Mesenchymal stem cell (in vitro differentiated cells and primary cell): ENCODE measurements at places on chromosomes 2 and 18.
A peak's percentile ranks its signal among the peaks of the same experiment; 100 is the strongest.

DNA sequence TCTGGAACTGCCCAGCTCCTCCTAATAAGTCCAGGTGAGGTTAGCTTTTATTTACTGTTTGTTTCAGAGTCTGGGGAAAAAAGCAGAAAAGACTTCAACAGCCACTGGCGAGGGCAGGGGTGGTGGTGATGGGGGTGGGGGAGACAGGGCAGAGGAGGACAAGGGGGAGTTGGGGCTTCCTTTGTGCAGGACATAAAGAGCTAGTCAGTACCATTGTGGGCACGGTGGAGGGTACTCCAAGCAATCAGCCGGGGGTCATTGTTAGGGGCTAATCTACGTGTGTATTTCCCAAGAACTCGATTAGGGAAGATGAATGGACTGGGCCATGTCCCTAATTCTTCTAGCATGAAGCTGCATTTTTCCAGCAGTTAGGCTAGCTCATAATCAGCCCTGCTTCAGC, 2.8 kb upstream of the RAX start:
- DNase-seq, result no peak

GRCh38 chr2:64019083-64019974, at the start of gene VPS54:
VPS54 (minus strand) TSS chr2:64019428; CDS start chr2:63983999, 35,429 bp downstream.
- peak; percentile 74 for DNase-seq

DNA sequence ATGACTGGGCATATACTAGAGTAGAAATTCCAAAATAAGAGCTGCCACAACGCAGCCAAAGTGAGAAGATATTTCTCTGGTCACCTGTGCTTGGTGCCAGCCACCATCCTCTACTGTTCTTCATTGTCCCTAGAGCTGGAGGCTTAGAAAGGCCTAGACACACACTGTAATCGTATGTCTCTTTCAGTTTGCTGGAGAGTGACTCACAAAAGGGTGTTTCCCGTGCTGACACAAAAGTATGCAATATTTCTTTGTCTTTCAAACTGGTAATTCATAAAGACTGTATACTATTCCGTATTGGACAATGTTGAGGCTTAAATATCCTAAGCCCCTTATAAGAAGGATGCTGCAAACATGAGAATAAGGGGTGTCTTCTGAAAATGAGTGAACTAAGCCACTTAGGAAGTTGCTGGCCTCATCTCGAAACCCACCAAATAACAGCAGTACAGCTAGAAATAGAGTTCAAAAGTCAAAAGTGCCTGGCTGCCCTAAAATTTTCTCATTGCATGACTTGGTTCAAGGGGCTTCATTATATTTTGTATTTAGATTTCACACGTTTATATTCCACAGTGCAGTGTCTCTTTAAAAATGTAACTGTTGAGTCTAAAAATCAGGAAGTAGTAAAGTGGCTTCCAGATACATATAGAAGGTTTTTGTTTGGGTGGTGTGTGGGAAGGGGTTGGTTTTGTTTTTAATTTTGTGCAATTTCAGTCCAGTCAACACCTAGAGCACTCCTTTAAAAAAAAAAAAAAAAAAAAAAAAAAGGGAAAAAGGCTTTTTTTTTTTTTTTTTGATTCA, 601.1 kb downstream of the ARHGAP15 start:
- DNase-seq, result peak; percentile 46

DNA sequence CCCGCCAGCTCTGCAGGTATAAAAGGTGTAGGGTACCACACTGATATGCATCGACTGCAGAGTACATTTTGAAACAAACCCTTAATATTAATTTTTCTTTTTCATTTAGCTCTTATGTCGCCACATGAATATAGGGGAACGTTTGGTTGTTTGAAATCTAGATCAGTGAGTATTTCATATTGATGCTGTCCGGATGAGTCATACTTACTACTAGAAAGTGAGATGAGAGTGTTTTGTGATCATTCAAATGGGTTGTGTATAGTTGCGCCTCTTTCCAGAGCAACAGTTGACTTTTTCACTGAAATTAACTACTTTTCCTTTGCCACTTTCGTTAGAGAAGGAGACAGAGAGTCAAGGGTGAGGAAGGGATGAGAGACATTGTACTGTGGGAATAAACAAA, 24.6 kb downstream of the NPAS2 start:
- no peak for DNase-seq

DNA sequence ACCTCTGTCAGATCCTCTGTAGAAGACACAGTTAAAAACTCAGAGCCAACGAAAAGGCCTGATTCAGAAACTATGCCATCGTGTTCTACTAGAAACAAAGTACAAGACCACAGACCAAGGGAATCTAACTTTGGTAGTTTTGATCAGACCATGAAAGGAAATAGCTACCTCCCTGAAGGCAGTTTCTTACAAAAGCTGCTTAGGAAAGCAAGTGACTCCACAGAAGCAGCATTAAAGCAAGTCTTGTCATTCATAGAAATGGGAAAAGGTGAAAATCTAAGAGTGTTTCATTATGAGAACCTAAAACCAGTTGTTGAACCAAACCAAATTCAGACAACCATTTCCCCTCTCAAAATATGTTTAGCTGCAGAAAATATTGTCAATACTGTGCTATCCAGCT, 58.2 kb downstream of the FSIP2 start:
- DNase-seq, result no peak

DNA sequence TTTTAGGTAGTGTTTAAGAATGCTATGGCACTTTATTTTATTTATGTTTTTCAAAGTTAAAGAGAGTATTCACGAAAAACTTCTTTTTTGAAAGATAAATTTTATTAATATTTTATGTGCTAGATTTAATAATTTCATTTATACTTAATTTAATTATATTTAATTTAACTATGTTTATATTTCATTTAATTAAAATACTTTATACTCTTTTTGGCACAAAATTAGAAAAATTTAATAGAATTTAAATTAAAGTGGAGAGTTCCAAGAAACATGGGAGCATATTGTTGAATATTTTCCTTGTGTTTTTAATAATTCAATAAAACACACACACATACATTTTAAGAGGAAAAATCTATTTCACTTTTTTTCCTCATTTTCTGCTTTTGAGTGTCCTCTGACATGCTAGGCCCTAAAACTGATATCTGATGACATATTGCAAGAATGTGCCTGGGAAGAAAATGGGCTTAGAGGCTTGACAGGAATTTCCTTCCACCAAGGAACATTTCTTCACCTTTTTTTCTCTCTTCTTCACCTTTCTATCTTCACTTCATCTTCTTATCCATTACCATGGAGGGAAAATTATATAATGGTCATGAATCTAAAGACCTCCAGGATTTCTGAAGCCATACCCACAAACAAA, 15.4 kb downstream of the ARHGAP28 start:
- DNase-seq, result no peak

- DNase-seq, result no peak
These were observed 15.0 kb upstream of the OTX1 start for GRCh38 chr2:63035660-63036059.

GRCh38 chr2:11745613-11746375, 638 bp upstream of the LPIN1 start:
- DNase-seq, result no peak

- no peak for DNase-seq
These were observed 32.4 kb downstream of the TTLL4 start for GRCh38 chr2:218743068-218743467.

DNA sequence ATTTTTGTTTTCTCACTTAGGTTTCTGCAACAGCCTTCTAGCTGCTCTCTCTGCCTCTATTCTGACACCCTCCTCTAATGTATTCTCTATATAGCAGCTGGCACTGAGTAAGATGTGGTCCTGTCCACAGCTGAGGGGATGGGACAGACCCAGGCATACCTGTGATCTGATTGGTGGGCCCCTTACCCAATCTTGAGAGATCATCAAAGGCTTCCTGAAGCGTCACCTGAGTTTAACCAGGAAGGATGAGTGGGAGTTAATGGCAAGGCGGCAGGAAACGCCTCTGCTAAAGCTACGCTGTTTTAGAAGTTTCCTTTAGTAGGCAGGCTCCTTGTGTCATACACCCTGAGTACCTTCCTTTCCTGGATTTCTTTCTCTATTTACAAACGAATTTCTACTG, 5.7 kb upstream of the TET3 start:
- no peak for DNase-seq

- DNase-seq, result peak; percentile 3
These were observed 203.9 kb downstream of the PRKCE start for GRCh38 chr2:45855374-45855773.

DNA sequence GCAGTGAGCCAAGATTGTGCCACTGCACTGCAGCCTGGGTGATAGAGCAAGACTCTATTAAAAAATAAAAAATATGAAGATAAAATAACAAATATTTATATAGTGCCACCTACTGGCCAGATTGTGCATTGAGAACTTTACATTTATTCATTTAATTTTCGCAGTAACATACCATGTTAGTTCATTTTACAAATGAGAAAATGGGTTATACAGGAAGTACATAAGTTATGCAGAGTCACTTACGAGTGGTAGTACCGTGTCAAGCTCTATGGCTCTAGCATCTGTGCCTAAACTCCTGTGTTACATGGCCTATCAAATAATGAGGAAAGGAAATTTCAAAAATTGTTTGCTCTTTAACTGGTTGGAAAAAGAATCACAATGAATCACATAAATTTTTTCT, 27.9 kb downstream of the RIF1 start:
- DNase-seq, result peak; percentile 41

- DNase-seq, result peak; percentile 52
These were observed 1.1 kb downstream of the HADHB start for GRCh38 chr2:26245810-26246209.

DNA sequence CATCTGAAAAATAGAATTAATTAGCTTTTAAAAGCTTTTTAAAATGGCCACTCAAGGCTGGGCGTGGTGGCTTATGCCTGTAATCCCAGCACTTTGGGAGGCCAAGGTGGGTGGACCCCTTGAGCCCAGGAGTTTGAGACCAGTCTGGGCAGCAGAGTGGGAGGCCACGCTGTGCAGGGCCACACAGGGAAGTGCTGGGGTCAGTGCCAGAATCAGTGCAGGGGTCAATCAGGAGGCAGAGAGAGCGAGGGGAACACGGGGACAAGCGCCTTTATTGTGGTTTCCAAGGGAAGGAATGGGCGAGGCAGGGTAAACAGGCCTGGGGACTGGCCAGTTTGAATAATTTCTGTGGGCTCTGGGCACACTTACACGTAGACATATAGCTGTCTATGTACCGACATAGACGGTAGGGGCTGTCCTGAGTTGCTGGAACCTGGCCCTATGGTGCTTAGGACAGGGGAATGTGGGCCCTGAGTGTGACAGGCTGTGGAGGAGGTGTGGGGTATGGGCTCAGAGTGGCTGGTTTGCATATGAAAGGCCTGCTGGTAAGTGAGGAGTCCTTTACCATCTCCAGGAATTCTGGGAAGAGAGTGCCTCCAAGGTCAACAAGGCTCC, 42.9 kb downstream of the DYSF start:
- DNase-seq, result no peak

DNA sequence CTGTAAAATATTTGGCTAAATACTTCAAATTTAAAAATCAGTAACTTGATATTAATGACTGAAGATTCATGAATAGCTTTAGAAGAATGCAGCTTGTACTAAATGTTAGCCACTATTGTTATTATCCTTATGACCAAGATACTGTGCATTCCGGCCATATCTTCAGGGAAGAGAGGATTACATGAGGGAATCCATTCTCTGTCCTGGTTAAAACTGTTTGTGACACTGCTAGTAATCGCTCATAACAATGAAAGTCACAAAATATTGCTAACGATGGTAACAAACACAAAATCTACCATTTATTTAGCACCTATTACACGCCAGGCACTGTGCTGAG, 217.7 kb downstream of the PRKCE start:
- no peak for DNase-seq

DNA sequence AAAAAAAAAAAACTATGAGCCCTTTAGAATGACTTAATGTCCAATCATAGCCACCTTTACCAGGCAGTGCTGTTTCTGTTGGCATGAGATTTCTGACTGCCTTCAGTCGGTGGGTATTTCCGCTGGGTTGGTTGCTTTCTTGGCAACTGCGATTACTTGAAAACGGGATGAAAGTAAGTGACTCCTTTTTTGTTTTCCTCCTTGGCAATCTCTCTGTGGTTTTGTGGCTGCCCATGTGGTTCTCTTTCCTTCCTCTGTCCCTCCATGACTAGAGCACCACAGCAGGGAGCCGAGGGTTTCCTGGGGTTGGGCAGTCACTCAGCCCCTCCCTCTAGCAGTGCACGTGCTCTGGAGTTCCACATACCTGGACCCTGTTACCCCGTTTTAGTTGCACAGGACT, 112.1 kb downstream of the KLHL29 start:
- DNase-seq, result no peak

- no peak for DNase-seq
These were observed 830.4 kb downstream of the GALR1 start for GRCh38 chr18:78080081-78080480.

- DNase-seq, result peak; percentile 53
These were observed 9.7 kb downstream of the SMAD7 start for GRCh38 chr18:48940854-48941611.

DNA sequence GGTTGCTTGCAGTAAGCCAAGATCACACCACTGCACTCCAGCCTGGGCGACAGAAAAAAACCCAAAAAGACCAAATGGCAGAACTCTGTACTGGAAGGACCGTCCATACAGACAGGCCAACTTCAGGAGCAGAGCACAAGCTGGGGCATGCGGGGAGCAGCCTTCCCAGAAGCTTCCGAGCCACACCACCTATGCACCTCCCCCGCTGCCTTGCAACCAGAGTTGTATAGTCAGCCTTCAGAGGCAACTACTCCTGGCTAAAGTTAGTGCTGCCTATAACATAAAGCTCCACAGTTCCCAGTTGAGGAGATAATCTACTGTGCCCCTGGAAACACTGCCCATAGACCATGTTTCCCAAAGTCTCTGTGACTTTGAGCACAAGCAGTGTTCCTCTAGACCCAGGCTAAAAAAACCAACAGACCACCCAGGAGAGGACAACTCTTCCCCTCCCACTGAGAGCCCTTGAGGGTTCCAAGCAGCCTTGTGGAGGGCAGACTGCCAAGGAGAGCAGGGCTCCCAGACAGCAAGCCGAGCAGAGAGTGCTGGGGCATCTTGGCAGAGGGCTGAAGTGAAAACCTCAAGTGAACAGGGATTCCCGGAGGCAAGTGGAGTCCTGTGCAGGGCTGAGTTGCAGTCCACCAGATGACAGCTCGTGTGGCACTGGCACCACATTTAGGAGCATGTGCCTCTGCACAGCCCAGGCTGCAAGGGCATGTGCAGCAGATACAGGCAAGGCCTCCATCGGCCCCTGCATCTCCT, 6.8 kb downstream of the SFT2D3 start:
- no peak for DNase-seq

GRCh38 chr2:191218292-191218898, 26.8 kb upstream of the MYO1B start:
- DNase-seq, result peak; percentile 88

DNA sequence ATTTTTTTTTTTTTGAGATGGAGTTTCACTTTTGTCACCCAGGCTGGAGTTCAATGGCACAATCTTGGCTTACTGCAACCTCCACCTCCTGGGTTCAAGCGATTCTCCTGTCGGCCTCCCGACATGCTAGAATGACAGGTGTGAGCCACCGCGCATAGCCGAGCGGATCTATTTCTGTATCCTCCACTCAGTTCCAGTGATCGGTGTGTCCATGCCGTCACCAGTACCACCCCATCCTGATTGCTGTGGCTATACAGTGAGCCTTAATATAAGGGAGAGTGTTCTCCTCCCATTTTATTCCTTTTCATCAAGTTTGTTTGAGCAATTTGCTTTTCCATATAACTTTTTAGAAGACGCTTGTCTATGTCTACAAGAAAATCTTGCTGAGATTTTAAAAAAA, 35.2 kb downstream of the RFX8 start:
- DNase-seq, result no peak
